ENCODE measurements at places on chromosomes 2 and 18.

DNA sequence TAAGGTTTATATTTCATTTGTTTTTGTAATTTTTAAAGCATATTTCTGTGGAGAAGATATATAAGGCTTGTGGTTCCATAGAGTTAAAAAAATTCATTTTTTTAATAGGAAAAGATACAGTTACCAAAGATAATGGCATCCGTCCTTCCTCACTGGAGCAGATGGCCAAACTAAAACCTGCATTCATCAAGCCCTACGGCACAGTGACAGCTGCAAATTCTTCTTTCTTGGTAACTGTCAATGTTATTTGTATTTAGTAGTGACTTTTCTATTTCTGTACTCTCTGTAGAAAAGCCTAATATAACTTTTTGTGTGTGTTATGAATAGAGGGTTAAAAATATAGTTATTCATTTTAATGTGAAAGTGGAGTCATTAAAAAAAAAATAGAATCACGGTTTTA lies 35.1 kb downstream of the HADHB start:
- DNase-seq, result no peak

DNA sequence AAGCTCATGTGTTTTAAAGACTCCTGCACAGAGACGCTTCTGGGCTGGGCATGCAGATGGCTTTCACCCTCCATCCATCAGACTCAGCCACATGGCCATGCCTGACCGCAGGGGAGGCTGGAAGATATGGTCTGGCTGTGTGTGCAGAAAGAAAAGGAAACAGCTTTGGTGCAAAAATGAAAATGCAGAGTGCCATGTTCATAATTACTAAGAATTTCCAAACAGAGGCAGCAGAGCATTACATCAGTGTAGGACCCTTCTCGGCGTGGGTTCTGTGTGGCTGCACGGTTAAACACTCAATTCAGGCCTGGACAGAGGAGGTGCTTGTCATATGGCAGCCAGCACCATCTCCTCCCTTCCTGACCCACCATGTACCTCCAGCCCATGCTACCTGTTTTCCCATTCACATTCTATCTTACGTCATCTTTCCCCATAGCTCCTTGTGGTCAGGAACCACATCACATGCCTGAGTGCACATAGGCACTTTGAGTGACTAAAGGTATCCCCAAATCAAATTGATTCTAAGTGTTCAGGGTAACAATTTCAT lies 200.3 kb upstream of the ID2 start:
- DNase-seq, result peak; percentile 70

DNA sequence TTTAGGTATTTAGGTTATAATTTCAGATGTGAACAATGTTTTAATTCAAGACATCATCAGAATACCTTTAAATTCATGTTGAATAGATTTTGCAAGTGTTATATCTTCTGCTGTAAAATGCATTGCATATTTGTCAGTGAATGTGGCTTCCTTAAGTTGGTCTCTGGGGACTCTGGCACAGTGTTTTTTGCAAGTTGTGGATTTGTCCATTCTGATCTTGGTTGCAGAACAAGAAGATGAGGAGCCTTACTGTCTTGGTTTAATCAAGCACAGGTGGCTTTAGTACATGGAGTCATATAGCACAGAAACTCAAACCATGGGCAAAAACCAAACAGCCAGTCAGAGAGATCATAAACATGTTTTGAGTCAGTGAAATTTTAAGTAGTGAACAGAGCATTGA lies 135.7 kb downstream of the ARHGAP28 start:
- no peak for DNase-seq

DNA sequence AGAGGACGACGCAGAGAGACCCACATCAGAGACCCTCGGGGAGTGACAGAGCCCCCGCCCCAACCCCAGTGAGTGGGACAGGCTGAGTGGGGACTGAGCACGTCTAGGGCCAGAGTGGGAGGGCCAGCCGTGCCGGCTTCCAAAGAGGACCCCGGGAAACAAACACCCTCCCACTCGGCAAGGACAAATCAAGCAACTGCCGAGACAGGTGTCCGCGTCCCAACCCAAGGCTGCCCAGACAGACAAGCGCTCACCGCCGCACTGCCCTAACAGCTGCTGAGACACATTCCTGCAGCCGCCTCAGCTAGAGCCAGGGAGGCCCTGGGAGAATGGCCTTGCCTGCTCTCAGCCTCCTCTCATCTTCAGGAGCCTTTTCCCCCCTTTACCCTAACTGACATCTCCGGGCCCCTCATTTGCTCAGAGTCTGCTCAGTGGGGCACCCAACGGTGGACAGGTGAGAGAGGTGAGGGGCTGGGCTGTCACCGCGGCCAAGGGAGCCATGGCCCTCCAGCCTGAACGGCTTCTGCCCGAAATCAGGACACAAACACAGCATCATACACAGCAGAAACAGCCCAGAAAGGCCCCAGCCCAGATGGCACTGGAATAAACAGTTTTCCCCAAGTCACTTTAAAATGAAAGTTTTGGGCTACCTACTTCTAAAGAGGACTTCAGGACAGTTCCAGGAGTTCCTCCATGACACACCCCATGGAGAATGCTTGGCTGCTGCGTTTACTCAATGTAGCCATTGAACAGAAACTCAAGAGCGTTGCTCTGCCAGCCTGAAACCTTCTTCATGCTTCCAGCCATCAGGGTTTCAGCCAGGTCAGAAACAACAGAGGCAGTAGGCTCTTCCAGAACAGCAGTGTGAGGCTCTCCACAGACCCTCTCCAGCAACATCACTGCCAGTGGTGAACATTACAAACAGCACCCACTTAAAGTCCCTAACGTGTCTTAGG lies 23.6 kb downstream of the SLC66A2 start:
- DNase-seq, result no peak

GRCh38 chr2:199392363-199392762 lies 65.4 kb downstream of the SATB2 start:
- no peak for DNase-seq

DNA sequence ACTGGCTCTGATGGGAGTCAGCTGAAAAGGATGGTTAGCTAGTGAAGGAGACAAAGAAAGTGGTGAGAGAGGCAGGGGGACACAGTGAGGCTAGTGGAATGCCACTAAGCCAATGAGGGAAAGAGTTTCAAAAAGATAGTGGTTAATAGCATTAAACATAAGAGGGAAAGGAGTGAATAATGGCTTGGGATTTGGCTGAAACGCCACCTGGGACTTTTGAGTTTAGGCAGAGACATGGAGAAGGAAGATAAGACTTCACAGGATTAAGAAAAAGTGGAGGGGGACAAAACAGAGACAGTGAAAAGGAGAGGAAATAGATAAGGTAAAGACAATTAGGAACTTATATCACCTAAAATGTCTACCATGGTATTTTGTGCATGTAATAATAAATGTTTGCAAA lies 6.9 kb downstream of the CD28 start:
- no peak for DNase-seq

- no peak for DNase-seq
Measured at GRCh38 chr2:206054952-206055351, 31.0 kb downstream of the INO80D start.

DNA sequence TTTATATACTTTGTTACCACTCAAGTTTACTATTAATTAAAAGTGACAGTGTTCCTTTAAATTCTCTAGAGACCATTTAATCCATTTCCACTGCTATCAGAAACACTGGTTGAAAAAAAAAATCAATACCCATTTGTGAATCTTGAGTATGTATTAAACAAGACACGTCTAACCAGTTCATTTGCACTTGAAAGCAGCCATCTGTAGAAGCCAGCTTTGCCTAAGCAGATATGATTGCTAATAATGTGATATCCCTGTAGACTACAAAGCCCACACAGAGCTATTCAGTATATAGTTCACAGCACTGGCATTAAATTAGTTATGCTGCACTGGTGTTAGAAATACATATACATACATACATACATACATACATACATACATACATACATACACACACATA lies 111.8 kb upstream of the SP3 start:
- no peak for DNase-seq

DNA sequence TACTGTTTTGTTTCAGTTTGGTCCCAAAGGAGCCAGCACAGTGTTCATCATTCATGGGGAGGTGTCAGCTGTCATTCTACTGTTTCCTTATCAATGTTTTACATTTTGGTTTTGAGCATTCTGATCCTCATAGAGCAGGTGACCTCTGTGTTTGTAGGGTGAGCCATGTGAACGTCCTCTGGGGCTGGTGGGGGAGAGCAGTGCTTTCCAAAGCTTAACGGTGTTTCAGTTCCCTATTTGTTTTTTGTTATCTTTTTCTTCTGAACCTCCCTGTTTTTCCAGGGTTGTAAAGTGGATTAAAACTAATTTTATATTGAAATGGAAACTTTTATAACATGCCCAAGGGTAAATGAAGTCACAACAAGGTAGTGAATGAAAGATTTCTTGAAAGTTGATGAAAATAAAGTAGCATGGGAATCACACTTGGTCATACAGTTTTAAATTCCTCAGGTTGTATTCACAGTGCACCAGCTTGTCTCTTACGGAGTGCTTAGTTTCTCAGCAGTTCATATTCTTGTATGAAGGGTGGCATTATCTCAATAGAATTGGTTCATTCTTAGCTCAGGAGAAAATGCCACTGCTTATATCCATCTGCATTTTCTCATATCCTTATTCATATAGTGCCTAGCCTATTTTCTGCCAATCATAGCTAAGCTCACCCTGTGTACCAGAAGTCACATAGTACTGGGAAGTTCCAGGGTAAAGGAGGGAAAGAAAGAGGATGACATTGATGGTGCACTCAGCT lies 54.5 kb downstream of the MAP4K4 start:
- DNase-seq, result no peak

Measured in NK-92 treated with Interleukin-12 subunit alpha and Interleukin-12 subunit beta, amount 100 ng/mL, for 24 hours (cell line).